IPS DF 19.7 (cell line): ENCODE measurements at places on chromosomes 12 and 14.

DNA sequence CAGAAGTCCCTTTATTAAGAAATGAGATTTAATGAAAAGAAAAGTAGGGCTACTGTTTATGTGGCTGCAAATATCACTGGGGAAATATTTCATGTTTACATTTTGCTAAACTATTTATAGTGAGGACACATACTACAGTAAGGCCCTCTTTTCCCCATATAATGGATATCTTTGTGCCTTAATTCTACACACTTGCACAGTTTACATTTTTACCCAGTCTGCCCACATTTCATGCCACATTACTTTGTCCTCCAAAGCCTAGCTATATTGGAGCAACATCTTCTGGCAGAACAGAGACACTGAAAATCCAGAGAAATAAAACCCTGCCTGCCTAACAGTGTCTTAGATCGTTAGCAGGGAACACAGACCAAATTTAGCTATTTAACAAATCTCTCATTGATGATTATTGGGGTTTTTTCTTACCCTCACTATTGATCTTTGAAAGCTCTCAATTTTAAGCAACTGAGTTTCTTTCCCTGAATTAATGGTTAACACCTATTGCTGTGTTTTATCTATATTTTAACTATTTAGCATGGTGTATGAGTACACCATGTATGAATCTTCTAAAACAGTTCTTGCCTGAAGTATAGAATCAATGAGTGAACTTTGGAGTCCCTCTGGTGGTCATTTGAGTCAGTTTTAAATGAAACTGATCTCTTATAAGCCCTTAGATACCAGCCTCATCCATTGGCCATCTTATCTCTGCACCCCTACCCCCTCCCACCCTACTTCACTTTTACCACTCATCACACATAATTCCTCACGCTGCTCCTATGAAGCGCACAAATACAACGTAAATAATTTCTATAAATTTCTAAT is 170.2 kb downstream of the BCAT1 start:
- peak; percentile 28 for DNase-seq

- DNase-seq = no peak
Measured at GRCh38 chr12:110704750-110705149, 15.8 kb upstream of the HVCN1 start.

DNA sequence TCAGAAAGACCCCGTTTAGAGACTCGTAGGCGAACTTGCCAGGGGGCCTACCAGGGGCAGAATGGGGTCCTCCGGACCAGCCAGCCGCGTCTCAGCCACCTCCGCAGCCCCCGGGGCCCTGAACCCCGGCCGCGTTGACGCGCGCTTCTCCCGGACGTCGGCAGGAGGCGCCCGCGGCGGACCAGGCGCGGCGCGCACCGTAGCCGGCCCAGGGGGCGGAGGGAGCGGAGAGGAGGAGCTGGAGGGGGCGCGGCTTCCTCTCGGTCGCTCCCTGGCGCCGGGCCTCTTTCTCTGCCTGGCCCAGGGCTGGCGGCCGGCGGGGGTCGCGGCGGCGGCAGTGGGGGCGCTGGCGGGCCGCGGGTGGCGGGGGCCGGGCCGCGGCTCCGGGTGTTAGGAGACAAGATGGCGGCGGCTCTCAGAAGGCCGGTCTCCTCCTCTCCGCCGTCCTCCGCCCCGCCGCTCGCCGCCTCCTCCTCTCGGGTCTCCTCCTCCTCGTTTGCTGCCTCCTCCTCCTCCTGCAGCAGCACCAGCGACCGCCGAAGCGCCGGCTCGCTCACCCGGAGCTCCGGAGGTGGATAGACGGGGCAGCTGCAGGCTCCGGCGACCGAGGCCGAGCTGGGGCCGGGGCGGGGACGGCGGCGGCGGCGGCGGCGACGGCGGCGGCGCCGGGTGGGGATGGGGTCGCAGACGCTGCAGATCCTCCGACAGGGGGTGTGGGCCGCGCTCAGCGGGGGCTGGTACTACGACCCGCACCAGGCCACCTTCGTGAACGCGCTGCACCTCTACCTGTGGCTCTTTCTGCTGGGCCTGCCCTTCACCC is at the start of gene PCNX1:
TSS of gene PCNX1 (plus strand) at position 284 of the 820 bp plus-strand sequence. CDS start at position 676, 392 bp downstream.
- DNase-seq = peak; percentile 28

DNA sequence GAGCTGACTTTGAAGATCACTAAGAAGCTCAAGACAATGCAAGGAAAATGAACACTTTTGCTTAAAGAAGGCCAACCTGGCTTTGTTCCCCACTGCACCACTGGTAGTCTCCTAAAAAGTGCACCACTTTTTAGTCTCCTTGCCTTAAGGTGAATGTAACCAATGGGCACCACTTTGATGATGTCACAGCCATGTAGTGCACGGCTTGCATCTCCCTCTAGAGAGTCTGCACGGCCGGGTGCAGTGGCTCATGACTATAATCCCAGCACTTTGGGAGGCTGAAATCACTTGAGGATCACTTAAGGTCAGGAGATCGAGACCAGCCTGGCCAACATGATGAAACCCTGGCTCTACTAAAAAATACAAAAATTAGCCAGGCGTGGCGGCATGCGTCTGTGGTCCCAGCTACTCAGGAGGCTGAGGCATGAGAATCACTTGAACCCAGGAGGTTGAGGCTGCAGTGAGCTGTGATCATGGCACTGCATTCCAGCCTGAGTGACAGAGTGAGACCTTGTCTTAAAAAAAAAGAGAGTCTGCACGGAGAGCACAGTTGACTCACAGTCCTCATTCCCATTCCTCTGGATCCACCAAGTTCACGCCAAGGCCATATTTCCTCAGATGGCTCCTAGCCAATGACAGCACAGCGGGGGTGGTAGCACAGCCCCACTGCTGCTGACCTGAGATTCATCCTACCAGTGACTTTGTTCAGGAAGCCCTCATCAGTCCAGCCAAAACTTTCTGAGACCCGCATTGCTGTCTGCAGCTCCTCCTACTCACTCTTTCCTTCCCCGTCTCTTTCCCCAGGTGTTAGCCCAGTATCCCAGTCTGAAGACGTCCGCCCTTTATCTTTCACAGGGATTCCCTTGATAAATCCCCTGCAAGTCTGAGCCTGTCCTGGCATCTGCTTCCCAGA is 16.5 kb upstream of the IFT81 start:
- DNase-seq = no peak

- no peak for DNase-seq
Measured at GRCh38 chr12:5088586-5089264, 45.0 kb downstream of the KCNA5 start.

- DNase-seq = no peak
Measured at GRCh38 chr12:12717586-12718380, 615 bp downstream of the CDKN1B start.

GRCh38 chr12:108712165-108712924 is 19.0 kb downstream of the CORO1C start:
- no peak for DNase-seq

DNA sequence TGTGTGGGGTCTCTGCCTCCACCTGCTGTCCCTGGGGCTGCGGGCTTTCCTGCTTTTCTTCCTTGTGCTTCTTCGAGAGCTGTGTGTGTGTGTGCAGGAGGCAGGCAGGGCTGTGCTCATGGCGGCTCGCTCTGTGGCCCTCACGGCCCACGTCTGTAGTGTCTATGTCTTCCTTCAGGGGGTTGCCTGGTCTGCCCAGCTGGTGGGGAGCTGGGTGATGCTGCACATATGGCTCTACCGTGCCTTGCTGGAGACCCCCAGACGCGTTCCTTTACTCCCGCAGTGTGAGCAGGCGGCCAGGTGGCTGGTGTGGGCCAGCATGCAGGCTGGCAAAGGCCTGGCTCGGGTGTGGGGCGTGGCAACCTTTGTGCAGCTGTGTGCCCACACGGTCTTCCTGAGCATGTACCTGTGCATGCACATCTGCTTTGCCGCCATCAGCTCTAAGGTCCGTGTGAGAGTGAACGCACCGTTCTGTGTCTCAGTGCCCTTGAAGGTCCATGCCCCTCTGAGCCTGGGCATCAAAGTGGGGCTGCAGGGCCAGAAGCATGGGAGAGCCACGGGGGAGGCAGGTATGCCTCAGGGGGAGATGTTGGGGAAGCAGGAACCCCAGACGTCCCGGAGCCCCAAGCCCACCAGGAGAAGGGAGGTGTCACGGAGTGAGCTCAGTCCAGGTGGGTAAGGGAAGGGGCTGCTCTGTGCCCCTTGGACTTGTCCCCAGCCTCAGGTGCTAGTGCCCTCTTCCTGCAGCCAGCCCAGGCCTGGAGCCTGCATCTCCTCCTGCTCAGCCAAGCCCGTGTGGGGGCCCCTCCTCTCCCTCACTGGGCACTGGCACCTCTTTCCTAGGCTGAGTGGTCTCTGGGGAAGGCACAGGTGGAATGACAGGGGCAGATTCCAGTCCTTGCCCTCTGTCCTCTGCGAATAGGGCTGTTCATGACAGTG is 26.4 kb downstream of the CLSTN3 start:
- DNase-seq = no peak

DNA sequence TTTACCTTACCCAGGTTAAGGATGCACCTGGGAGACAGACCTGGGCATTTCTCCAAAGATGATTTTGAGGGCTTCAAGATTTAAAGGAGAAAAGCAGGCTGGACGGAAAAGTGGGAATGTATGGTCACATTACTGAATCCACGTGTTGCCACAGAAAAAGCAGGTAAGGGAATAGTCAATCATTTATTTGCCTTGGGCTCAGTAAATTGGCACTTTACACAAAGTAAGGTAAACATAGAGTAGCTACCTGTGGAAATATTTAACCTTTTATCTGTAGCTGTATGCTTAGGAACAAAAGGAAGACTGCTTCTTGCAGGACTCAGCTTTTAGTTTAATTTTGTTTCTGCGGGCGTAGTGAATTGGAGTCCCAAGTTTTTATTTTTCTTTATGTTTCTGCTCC is 153.3 kb downstream of the SLCO1B3 start:
- DNase-seq = no peak

GRCh38 chr12:57460468-57460784 is 841 bp downstream of the GLI1 start:
- DNase-seq = no peak

DNA sequence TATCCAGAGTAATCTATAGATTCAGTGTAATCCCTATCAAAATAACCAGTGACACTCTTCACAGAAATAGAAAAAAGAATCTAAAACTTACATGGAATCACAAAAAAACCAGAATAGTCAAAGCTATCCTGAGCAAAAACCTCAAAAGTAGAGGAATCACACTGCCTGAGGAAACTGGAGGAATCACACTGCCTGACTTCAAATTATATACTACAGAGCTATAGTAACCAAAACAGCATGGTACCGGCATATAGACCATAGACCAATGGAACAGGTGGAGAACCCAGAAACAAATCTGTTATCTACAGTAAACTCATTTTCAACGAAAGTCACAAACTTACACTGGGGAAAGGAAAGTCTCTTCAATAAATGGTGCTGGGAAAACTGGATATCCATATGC is 244.0 kb downstream of the FUT8 start:
- no peak for DNase-seq

GRCh38 chr14:104224506-104225277 is 86.3 kb downstream of the KIF26A start:
- DNase-seq = no peak

- no peak for DNase-seq
Measured at GRCh38 chr12:112906712-112907414, at the start of gene OAS1. Gene OAS1, plus strand, starts transcription at chr12:112906962. Its CDS starts 78 bp downstream, at chr12:112907040.

- peak; percentile 59 for DNase-seq
Measured at GRCh38 chr14:44149597-44149996, 357.5 kb downstream of the FSCB start.

DNA sequence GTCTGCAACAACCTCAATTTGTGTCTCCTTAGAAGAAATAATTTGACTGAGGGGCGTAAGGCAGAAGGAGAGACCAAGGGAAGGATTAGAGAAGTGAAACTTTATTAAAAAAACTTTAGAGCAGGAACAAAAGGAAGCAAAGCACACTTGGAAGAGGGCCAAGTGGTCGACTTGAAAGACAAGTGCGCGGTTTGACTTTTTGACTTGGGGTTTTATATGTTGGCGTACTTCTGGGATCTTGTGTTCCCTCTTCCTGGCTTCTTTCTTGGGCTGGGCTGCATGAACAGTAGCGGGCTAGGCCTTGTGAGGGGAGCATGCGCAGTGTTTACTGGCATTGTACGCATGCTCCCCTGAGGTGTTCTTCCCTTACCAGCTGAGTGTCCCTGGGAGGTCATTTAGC is 369.3 kb upstream of the DCN start:
- no peak for DNase-seq

GRCh38 chr14:100416921-100417860 is 94.1 kb downstream of the SLC25A47 start:
- DNase-seq = peak; percentile 52

GRCh38 chr14:104513641-104514046 is 65.9 kb upstream of the C14orf180 start:
- DNase-seq = no peak

- DNase-seq = no peak
Measured at GRCh38 chr14:51595881-51596455, 55.7 kb upstream of the FRMD6 start.

GRCh38 chr12:123390498-123391426 is 6.8 kb downstream of the KMT5A start:
- no peak for DNase-seq

- DNase-seq = no peak
Measured at GRCh38 chr12:101738920-101739665, at the start of gene SYCP3. Gene SYCP3, minus strand, starts transcription at chr12:101739462. Its CDS starts 1,527 bp downstream, at chr12:101737935.

DNA sequence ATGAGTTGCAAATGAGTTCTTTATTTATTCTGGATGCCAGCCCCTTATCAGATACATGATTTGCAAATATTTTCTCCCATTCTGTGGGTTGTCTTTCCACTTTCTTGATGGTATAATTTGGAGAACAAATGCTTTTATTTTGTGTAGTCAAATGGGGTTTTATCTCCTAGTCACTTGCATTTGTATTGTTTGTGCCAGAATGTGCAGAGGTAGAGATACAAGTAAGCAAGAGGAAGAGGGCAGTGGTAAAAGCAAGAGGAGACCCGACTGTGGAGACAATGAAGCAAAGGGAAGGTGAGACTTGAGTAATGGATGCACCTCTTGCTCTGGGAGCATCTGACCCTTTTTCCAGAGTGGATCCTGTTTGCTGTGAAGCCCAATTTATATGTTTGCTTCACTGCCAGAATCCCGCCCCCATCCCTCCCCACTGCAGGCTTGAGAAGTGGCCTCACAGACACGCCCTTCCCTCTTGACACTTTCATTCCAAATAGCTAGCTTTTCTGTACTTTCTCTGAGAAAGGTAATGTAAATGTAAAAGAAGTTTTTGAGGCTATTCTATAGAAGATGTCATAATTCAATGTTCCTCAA is 786 bp upstream of the PFKM start:
- DNase-seq = no peak

GRCh38 chr12:48185181-48185919 is 1.9 kb downstream of the CCDC184 start:
- no peak for DNase-seq

- DNase-seq = no peak
Measured at GRCh38 chr12:29073631-29074239, 75.3 kb upstream of the FAR2 start.

- DNase-seq = no peak
Measured at GRCh38 chr14:20583908-20584307, 3.9 kb downstream of the RNASE11 start.
